ENCODE measurements at places on chromosomes 11 and 22.

DNA sequence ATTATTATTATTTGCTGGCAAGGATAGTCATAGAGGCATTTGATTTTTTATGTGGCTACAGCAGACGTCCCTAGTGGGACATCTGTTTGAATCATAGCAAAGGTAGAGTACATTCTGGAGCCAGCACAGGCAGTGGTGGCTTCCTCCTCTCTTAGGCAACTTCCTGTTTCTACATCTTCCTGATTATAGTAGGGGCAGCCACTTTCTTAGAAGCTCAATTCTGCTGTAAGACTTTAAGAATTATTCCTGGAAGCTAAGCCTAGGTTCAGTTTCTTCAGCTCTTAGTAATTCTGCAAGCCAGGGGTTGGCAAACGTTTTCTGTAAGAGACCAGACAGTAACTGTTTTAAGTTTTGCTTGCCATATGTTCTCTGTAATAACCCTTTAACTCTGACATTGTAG is 129.3 kb upstream of the TENM4 start:
- DNase-seq: no peak

DNA sequence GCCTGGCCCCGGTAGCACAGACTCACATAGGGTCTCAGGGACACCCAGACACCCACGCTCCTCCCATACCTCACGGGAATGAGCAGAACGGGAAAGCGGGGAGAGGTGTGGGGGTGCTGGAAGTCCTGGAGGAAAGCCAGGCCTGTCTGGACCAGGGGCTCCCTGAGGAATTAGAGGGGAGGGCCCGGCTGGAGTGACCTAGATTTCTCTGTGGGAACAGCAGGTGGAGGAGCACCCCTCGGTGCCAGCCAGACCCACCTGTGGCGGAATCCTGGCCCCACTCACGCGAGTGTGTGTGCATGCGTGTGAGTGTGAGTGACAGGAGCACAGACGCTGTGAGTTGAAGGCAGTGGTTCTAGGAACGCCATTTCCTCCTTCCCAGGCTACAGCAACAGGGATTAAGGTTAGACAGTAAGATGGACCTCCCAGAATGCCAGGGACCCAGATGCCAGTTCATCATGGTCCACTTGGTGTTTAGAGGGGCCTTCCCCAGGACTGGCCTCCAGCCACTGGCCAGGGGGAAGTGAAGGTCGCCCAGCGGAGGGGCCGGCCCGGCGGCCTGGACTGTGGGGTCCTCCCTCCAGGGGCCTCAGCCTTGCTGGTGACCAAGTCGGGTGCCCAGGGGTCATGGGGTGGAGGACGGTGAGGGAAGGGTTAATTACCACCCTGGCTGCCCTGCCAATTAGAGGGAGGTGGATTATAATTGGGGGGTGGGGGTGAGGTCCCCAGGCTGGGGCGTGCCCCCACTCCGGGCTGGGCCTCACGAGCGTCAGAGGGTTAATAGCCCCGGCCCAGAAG is 1.0 kb downstream of the PKP3 start:
- DNase-seq: no peak

DNA sequence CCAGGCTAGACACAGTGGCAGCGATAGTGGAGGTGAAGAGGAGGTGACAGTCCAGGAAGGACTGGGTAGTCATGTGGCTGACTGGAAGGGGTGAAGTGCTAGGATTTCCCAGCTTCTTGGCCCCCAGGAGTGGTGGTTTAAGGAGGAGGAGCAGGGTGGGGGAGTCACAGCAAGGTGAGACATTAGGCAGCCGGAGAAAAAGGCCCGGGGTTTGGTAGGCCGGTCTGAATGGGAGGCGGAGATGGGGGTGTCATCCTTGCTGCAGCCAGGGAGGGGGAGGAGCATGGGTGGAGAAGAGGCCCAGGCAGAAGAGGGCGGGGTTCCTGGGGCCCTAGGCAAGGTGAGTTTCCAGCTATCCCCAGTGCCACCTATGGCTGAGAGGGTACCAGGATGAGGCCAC is 6.1 kb downstream of the SIPA1 start:
- DNase-seq: no peak

DNA sequence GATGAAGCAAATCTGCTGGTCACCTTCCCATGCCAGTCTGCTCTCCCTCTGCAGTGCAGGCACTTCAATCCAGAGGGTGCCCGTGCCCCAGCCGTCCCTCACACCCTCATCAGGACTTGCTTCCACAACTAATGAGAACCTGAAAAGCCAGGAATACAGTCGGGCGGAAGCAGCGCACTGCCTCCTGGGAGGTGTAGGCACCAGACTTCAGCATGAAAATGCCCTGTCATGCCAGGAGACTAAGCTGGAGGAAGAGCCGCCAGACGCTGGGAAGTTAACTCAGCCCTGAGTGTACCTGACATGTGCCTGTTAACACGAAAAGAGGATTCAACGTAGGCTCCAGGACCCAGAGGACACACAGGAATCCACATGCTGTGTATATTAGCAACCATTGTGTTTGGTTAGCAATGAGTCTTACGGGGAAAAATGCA is 40.1 kb upstream of the FLI1 start:
- DNase-seq: no peak

DNA sequence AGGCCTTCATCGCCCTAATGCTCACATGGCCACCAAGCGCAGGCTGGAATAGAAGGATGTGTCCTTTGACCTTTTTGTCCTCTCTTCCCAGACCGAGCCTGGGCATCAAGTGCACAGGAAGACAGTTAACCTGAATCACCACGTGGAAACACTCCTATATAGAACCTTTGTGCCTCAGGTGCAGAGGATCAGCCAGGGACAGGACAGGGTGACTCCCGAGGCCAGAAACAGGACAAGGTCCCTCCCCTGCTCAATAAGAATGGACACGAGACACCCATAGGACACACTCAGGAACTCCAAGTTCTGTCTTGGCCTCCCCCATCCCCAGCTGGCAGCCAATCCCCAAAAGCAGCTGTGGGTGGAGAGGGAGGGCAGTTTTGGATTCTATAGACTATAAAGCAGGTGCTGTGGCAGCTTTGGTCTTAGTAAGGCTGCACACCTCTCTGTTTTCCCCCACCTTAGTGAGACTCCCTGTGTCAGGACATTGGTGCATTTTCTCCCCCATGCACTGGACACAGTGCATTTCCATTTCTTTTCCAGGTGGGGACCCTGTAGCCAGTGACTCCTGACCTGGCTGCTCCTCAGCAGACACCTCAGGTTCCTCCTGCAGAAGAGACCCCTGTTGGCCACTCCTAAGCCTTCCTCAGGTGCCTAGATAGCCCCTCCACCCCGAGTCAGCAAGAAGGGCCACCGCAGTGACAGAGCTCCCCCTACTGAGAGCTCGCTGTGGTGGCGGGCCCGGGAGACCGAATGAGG is 43.6 kb upstream of the POU2AF1 start:
- DNase-seq: no peak

GRCh38 chr22:32950366-32950765 is 107.8 kb downstream of the SYN3 start:
- no peak for DNase-seq

- no peak for DNase-seq
Measured at GRCh38 chr11:37115963-37116362, 517.9 kb upstream of the RAG2 start.

GRCh38 chr11:57459164-57460021 is 935 bp upstream of the RTN4RL2 start:
- no peak for DNase-seq

DNA sequence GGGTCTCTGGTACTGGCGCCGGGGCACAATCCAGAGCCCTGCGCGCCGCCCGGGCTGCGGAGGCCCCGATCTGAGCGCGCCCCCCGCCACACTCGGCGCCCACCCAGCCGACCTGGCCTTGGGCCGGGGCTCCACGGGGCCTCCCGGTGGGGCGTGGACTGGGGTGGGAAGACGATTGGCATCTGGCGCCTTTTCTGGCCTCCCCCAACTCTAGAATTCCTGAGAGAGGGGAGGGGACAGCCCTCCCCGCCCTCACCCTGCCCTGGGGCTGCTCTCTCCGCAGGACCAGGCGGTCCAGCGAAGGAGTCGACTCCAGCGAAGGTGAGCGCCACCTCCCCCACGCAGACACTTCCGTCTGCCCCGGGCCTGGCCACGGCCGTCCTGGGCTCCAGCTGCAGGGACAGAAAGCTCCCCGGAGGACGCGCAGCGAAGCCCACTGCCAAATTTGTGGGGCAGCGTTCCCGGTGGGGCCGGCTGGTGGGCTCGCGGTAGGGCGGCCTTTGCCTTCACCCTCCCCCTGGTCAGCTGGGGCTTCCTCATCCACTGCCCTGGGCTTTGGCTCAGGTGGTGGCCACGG is 593 bp downstream of the SSH3 start:
- no peak for DNase-seq

DNA sequence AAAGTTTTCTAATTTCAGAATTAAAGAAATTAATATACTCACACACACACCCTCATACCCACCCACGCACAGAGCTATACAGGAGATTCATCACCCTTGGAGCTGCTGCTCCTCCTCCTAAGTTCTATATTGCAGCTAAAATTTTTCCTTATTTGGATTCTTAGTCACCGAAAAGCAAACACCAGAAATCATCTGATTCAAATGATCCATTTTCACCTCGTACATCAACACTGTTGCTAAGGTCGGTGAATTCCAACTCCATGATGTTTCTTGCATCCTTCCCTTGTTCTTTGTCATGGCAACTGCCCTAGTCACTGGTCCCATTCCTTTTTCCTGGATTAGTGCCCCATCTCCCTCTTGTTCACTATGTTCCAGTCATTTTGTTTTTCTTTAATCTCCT is 286.2 kb downstream of the GRM5 start:
- no peak for DNase-seq

GRCh38 chr11:113282898-113283437 is 31.4 kb upstream of the TTC12 start:
- DNase-seq: no peak

GRCh38 chr22:47822422-47822821 is 1060.0 kb downstream of the TBC1D22A start:
- DNase-seq: no peak

DNA sequence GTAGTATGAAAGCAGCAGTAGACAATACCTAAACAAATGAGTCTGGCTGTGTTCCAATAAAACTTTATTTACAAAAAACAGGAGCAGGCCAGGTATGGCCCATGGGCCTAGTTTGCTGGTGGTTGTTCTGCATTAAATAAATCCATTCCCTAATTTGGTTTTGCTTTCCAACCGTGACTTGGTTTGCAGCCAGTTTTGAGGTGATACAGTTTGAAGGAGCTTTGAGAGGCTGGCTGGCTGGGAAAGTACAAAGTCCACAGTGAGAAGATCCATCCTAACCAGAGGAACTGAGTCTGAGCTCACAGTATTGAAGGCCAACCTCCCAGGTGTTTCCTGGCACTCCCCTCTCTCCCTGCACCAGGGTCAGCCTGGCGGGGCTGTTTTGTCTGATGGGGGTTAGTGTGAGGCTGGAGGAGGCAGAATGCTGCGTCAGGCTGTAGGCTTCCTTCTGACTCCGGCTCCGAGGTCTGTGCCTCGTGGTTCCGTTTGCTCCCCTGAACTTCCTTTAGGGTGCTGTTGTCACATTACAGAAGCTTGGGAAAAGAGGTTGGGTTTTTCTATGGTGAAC is 129.5 kb downstream of the MICAL2 start:
- no peak for DNase-seq

DNA sequence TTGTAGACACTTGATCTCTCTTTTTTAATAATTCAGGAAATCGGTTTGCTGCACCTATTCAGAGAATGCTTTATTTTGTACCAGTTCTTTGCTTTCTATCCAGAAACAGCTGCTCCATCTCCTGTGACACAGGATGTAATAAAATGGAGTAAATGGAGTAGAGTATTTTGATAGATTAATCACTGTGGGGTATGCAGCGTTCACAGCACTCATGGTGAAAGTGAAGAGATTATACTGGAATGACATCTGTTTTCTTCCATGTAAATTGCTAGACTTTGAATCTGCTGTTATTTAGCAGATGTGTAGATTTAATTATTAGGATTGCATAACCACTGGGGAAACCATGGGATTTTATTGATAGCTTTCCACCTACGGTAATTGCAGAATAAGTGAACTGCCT is 227.3 kb upstream of the ARHGAP42 start:
- DNase-seq: no peak

- no peak for DNase-seq
Measured at GRCh38 chr11:96694338-96694737, 304.5 kb downstream of the JRKL start.

- no peak for DNase-seq
Measured at GRCh38 chr11:37914859-37915258, 1316.8 kb upstream of the RAG2 start.

- DNase-seq: no peak
Measured at GRCh38 chr22:22853713-22854112, 33.9 kb upstream of the IGLL5 start.

DNA sequence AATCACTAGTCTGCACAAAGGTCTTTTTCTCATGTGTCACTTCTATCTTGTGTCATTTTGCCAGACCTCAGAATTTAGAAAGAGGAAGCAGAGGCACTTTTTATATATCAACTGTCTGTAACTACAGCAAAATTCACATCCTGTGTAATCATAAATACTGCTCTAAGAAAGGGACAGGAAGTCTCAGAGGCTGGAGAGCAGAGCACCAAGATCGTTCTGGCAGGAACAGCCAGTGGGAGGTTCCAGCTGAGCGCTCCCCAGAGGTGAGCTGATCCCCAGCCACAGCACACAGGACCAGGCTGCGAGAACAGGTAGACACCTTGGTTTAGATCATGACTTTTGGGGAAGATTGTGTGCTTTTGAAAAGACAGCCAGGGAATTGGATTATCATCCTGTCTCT is at the start of gene MS4A7:
Gene MS4A7 (plus strand): TSS at position 179 of the 400 bp plus-strand sequence. CDS start 4,610 bp downstream, outside the sequence.
- DNase-seq: no peak

DNA sequence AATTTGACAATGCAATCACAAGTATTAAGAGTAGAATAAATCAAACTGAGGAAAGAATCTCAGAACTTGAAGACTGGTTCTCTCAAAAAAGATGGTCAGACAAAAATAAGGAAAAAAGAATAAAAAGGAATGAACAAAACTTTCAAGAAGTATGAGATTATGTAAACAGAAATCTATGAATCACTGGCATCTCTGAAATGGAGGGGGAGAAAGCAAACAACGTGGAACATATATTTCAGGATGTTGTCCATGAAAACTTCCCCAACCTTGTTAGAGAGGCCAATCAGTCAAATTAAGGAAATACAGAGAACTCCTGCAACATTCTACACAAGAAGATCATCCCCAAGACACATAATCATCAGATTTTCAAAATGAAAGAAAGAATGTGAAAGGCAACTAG is 235.7 kb downstream of the SBF2 start:
- no peak for DNase-seq

DNA sequence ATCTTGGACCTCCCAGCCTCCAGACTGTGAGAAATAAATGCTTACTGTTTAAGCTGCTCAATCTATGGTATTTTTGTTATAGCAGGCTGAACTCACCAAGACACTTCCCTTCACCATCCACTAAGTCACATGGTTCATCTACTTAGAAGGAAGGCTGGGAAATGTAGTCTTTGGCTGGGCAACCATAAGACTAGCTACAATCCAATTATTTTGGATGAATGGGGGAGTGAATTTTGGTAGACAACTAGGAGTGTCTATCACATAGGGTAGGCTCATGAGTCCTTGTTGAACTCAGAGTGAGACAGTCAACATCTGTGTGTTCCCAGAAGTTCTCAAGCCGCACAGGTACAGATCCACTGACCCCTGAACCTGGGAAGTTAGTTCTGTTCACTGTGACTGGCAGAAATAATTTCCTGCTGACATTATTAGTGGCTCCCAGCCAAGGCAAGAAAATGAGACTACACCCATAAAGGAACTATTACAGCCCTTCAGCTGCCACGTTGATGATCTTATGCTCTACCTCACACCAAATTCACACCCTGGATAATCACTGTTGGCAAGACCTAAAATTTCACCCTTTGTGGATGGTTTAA is 3.1 kb upstream of the SLC35C1 start:
- no peak for DNase-seq
